ENCODE measurements at places on chromosomes 1 and 21.

DNA sequence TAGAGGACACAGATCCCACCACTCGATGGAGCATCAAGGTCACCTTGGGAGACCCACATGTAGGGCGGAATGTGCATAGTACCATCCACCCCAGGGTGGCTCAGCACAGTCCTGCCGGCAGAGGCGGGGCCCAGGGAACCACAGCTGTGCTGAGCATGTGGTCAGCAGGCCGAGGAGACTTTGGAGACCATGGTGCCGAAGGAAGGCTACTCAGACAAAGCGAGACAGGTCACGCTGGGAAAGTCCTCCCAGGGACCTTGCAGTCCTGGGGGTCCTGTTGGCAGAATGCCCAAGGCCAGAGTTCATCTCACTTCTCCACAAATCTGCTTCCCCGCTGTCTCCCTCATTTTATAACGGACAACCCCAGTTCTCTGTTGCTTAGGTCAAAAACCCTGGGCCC lies 22.5 kb downstream of the WNT3A start:
- DNase-seq = no peak

- no peak for DNase-seq
Observed at GRCh38 chr1:26353976-26354820, at the start of gene CRYBG2. Gene CRYBG2, minus strand, starts transcription at chr1:26354130. Its CDS starts 7,473 bp downstream, at chr1:26346657.

- DNase-seq = no peak
Observed at GRCh38 chr1:25869909-25870606, 5.5 kb downstream of the PAQR7 start.

DNA sequence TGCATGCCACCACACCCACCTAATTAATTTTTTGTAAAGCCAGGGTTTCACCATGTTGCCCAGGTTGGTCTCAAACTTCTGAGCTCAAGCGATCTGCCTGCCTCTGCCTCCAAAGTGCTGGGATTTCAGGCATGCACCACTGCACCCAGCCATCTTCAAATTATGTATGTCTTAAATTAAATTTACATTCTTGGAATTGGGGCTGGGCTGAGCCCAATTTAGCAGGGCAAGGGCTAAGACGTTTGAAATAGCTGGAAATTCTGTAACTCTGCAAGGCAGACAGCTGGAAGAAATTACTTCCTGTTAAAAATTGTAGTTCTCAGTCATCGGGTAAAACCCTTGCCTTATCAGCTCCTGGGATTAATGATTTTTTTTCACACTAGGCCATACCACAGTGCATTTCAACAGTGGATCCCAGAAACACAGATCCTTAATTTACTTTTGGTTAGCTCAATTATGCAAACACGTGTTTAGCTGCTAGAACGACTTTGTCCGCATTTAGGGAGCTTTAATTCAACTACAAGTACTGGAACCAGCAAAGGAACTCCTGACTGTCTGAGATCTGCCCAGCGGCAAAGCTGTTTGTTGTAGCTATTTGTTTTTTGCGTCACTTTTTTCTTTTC lies 83.3 kb downstream of the OLFML3 start:
- DNase-seq = no peak

DNA sequence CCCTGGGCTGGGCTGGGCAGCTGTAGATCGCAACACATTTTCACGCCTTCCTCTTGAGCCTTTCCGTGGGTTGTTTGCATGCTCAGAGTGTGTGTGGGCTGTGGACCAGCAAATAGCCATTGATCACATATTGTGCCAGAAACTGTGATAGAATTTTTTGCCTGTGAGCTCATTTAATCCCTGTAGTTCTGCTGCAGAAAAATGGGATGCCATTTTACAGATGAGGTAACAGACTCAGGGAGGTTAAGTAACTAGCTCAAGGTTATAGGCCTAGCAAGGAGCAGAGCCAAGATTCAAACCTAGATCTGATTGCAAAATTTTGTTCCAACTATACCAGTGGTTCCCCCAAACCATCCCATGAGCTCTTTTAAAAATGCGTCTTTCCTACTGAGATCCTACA lies 10.5 kb downstream of the SPATA46 start:
- DNase-seq = no peak

DNA sequence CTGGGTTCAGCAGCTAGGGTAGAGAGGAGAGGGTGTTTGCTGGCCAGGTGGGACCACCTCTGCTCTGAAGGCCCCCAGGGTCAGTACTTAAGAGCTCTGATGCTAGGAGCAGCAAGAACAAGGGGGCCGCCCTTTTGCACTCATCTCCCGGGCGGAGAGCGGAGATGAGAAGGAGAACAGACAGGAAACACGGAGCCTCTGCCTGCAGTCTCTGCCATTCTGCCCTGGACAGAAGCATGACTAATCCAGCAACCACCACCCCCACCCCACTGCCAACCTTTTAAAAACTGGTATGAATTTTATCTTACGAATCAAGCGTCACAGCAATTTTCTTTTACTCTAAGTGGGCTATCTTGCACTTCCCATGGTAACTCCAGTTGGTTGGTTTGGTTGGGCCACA lies 34.5 kb downstream of the PARP1 start:
- DNase-seq = no peak

DNA sequence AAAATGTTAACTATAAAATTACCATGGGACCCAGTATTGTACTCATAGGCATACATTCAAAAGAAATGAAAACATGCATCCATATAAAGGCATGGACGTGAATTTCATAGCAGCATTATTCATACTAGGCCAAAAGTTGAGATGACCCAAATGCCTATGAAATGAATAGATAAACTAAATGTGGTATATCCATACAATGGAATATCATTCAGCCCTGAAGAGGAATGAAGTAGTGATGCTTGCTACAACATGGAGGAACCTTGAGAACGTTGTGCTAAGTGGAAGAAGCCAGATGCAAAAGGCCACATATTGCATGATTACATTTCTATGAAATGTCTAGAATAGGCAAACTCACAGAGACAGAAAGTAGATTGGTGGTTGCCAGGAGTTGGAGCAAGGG lies 127.1 kb upstream of the IPO9 start:
- DNase-seq = no peak

DNA sequence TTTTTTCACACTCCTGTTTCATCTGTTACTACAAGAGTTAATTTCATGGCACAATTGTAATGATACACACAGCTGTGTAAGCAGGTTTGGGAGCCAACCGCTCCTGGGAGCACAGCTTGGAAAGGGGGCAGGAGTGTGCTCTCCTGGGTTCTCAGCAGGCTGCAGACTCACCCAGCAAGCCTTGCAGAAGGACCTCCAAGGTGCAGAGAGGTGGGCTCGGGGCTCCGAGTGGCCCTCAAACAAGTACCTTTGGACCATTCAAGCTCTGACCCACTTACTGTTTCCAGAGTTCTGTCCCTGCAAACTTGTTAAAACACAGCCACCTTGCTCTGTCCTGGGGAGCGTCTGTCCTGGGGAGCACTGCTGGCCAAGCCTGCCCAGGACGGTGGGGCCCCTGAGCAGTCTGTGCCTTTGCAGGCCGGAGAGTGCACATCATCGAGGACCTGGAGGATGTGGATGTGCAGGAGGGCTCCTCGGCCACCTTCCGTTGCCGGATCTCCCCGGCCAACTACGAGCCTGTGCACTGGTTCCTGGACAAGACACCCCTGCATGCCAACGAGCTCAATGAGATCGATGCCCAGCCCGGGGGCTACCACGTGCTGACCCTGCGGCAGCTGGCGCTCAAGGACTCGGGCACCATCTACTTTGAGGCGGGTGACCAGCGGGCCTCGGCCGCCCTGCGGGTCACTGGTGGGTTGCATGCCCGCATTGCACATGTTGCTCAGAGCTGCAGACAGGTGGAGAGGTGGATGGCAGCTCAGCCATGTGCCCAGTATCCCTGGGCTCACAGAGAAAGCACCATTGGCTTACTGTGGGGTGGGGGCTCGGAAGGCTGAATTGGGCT lies 78.0 kb downstream of the OBSCN start:
- DNase-seq = no peak

GRCh38 chr1:188237573-188238348 lies 1409.0 kb downstream of the PLA2G4A start:
- DNase-seq = no peak

- no peak for DNase-seq
Observed at GRCh38 chr1:74712881-74713280, 20.0 kb downstream of the CRYZ start.

DNA sequence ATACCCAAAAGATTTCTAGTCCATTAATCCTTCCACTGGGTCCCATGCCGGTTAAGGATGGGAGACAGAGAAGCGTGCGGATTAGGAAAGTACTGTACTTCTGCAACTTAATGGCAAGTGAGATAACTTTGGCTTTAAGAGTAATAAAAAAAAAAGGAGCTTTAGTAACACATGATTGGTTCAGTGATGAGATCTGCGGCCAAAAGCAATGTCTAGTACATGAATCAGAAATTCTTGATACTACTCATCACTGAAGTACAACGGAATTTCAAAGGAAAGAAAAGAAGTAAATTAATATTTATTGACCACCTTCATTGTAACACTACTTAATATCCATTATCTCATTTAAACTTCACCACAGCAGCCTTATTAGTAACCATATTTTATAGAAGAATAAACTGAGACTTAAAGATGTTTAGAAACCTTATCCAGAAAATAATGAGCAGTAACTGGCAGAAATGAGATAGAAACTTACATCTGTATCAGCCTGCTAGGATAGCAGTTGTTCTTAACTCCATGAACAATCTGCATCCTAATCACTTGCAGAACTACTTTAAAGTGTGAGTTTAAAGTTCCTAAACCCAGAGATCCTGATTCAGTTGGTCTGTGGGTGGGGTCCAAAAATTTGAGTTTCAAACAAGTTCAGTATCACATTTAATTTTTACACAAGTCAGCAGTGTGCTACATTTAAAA lies 14.1 kb upstream of the NUF2 start:
- no peak for DNase-seq

DNA sequence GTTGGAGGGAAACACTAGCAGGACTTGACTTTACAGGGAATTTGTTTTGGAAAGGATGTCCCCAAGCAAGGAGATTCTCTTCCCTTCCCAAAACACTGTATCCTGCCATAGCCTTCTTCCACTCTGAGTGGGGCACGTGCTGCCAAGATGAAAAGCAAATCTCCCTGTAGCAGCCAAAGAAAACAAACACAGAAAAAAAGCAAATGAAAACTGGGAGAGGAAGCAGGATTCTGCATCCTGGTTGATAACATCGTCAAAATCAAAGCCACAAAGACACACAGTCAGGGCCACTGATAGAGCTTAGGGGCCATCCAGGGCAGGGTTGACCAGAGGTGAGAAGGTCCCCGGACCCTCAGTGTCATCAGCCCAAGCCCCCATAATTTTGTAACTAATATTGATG lies 16.0 kb upstream of the MTARC2 start:
- no peak for DNase-seq
